ENCODE measurements at places on chromosomes 11 and 22.

- DNase-seq: peak; percentile 77
These were observed 108.2 kb downstream of the SIK3 start for GRCh38 chr11:116990061-116990473.

GRCh38 chr11:46112961-46113607 lies 8.2 kb downstream of the PHF21A start:
- DNase-seq: peak; percentile 41

- peak; percentile 74 for DNase-seq
These were observed 47.5 kb upstream of the ME3 start for GRCh38 chr11:86719781-86720463.

GRCh38 chr22:19937616-19938473 lies 3.7 kb upstream of the COMT start:
- no peak for DNase-seq

Measured in GM03348 (cell line).